ENCODE measurements at places on chromosomes 1 and 21.

DNA sequence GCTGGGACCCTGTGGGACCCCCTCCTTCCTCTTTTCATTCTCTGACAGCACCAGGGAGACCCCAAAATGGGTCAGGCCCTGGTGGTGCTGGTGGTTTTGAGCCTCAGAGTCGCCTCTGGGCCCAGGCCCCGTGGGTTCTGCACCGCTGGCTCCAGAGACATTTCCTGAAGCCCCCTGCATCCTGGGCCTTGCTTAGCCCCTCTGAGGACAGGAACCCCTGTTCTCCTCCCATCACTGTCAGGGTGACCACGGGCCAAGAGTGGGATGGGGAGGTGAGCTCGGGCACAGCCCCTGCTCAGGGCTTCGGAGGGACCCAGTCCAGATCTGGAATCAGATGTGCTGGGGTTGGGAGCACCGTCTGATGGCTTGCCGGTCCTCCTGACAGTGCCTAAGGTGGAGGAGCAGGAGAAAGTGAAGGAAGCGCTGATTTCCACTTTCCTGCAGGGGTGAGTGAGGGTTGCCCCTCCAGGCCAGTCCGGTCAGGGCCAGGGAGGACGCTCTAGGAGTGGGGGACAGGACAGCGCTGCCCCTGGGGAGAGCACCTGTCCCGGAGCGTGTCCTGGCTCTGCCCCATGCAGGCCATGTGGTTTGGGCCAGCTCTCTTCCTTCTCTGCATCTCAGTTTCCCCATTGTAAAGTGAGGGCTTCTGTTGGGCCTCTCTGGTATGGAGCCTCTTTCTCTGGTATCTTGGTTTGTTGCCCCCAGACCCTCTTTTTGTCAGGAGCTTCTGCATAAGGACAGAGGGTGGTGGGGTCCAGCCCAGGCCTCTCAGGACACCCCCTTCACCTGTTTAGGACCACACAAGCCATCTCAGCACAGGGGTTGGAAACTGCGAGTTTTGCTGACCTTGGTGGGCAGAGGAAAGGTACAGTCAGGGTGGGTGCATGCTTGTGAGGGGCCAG lies 71.0 kb downstream of the TRIM11 start:
- DNase-seq, result no peak

GRCh38 chr1:227947676-227948492 lies at the start of gene WNT9A:
TSS of gene WNT9A (minus strand) at chr1:227947932. CDS start at chr1:227947887, 45 bp downstream.
- no peak for DNase-seq

DNA sequence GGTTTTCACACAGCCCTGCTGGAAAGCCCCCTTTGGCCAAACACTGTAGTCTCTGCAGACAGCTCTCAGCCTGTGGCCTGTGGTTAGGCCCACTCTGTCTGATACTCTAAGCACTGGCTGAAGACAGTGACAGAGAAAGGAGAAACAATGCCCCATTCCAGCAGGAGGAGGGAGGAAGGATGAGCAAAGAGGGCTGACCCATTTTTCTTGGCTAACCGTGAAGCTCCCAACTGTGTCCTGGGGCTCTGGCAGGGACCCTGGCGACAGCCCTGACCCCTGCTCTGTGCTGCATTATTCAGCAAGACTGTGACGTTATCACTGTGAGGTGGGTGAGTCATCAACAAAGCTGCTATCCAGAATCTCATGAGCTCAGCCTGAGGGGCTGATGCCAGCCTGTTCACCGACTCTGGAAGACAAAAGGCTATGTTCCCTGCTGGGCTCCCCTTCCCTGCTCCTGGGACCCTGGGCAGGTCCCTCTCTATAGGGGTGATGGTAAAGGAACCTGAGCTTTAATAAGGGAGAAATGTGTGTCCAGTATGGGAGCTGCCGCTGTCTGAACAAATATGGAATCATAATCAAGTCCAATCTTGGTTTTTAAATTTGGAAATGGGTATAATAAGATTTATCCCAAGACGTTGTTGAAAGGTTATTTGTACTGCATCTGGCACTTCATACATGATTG lies 107.0 kb downstream of the RHOU start:
- no peak for DNase-seq

DNA sequence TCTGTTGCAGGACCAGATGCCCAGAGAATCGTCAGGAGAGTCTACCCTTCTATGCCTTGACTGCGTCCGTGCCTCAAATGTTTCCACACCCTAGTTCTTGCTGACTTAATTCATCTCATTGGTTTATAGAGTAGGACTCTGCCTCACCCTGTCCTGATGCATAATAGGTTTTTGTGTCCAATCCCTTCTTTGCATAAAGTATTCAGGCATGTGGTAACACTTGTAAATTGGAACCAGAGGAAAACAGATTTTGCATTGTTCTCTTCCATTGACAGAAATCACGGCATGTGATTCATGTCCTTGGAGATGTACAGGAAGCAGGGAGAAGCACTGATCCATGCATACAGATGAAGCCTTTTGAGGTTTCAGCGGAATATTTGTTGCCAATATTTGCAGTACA lies 29.5 kb downstream of the PLPPR5 start:
- no peak for DNase-seq

- no peak for DNase-seq
Observed at GRCh38 chr1:227622739-227623475, 59.6 kb downstream of the ZNF678 start.

DNA sequence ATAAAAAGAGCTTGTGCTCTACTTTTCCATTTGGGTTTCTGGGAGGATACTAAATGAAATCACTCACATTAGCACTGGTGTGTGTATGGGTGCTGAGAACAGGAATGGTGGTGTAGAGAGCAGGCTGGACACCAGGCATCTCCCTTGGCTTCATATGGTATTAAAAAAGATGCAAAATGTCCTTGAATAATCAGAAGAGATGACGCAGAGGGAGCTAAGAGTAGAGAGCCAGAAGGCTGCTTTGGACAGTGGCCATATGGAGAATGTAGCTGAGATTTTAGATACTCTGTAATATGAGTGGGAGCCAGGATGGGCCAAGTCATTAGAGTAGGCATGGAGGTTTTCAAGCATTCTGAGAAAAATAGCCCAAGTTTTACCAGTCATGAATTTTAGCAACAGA lies 112.3 kb upstream of the ZRANB2 start:
- DNase-seq, result no peak

DNA sequence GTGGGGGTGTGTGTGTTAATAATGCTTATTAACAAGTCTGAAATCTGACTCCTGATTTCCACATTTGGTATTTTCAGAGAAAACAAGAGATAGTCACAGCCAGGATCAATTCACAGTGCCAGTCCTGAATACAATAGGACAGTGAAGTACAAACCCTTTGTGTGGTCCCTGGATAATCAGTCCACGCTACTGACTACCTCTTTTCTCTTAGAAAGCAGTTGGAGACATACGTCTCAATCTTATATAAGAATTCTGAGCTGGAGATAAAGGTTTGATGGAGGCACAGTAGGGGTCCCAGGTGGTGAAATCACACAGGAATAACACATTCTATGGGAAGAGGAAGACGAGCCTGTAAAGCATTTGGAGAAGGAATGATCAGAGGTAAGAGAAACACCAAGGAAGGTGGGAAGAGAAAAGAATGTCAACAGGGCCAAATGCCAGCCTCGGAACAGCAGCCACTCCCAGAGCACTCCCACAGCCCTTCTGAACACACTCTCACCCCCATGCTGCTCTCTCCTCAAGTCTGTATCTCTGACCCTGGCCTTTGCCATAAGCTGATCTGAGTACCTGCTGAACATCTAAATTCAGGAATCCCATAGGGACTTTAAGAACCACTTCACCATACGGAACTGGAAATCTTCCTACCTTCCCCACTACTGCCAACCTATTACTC lies 48.6 kb downstream of the TRAF5 start:
- no peak for DNase-seq

DNA sequence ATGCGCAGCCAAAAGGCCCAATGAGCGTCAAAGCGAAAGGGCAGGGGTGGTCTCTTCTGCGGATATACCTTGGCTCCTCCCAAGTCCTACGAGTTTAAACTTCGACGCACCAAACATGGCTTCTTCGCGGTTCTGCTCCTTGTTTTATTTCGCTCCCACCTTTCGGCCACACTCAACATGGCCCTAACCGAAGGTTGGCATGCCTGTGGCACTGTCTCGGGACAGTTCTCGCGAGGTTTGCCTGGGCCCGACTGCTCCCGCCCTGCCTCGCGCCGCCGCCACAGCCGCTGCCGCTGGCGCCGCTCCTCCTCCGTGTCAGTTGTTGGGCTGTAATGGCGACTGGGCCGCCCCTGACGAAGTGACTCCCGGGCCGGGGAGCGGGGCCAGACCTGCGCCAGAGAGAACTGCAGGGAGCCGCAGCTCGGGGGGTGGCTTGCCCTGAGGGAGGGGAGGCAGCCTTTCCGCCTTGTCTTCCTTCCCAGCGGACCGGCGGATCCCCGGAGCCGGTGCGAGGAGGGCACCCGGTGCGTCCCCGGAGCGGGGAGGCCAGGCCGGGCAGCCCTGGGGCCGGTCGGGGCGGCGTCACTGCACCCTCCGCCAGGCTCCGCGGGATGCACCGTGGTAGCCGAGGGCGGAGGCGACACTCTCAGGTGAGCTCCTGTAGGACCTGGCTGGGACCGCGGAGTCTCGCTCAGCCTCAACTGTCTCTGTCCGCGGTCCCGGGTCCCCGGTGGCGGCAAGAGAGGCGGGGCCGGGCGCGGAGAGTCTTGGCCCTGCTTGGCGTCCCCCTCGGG lies at the start of gene CEP350:
CEP350 (plus strand) TSS at position 318 of the 794 bp plus-strand sequence. CDS start 31,372 bp downstream, outside the sequence.
- peak; percentile 99 for DNase-seq

DNA sequence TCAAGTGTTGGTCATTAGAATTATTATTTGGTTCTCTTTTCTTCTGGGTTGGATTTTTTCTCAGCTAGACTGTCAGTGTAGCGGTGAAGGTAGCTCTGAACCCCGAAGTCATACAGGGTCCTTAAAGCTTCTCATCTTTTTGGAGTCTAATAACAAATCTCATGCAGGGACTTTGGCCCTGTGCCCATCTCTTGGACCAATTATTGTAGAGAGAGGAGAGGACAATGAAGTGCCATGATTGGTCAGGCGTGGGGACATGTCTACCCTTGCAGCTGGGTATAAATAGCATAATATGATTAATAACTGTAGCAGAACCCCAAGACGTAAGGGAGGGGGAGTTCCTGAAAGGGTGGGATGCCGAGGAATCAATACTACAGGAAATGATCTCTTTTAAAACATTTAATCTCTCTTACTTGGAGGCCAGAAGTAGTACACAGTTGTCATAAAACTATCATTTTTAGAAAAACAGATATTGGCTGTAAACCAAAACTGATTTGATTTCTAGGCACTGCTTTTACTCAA lies 8.8 kb downstream of the MAGI3 start:
- no peak for DNase-seq

DNA sequence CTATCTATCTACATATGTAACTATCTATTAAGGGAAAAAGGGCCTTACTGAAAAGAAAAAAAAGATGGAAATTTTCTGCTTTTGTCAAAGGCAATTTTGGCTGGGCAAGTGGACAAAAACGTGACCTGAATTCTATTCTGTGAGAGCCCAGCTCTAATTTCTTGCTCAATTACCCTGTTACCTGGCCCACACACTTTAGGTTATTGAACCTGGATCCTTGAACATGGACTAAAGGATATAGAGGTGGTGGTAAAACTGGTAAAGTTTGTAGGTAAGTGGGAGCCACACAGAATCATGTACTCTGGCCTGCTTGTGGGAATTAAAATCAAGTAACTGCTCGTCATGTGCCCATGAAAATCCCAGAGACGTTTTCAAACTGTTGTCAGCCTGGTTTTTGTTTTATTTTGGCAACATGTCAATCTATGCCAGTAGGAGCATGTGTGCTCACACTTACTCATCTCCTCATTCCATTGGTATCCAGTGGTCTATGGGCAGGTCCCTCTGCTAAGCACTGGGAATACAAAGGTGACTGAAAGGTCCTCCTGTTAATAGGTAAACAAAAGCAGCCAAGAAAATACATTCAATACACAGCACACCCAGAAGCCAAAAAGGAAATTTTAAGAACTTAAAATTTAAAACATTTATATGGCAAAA lies 113.7 kb upstream of the WARS2 start:
- DNase-seq, result no peak

DNA sequence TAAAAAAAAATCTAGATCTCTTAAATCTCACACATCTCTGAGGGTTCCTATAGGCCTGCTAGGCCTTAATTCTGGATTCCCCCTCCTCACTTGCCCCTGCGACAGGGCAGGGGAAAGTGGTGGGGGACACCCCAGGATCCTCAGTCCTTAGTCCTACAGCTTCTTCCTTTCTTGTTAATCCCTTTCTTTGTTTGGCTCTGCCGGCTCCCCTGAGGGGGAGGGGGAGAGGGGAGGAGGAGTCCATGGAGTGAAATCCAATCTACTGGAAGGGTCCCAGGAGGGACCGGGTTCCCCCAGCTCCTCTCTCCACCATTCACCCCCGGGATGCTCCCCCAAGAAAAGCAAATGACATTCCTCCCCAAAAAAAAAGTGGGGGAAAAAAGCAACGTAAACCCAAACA lies 8.5 kb downstream of the MEX3A start:
- no peak for DNase-seq

GRCh38 chr1:70033266-70033873 lies 172.0 kb downstream of the LRRC40 start:
- no peak for DNase-seq

GRCh38 chr1:220755309-220755708 lies 7.2 kb downstream of the MTARC2 start:
- DNase-seq, result no peak

GRCh38 chr1:106753066-106753465 lies 303.4 kb upstream of the PRMT6 start:
- DNase-seq, result no peak

GRCh38 chr1:96533820-96534219 lies 187.8 kb upstream of the PTBP2 start:
- DNase-seq, result no peak

- no peak for DNase-seq
Observed at GRCh38 chr1:100759188-100759587, 39.6 kb downstream of the VCAM1 start.

- DNase-seq, result no peak
Observed at GRCh38 chr1:178645808-178646200, 79.2 kb upstream of the RALGPS2 start.

DNA sequence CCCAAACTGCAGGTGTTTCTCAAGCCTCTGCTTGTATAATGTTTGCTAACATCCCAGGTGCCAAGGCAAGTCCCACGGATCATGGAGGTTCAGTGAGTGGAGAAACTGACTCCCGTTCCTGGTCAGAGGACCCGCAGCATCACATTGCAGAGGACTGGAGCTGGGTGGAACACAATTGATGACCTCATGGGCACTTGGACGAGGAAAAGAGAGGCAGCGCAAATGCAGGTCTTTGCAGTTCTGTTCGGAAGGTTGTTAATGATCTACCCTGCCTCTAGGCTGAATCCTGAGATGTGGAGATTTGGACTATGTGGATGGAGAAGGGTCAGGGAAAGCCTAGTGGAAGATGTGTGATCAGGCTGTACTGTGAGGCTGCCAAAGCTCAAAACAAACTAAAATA lies 192.9 kb downstream of the DUSP10 start:
- no peak for DNase-seq

DNA sequence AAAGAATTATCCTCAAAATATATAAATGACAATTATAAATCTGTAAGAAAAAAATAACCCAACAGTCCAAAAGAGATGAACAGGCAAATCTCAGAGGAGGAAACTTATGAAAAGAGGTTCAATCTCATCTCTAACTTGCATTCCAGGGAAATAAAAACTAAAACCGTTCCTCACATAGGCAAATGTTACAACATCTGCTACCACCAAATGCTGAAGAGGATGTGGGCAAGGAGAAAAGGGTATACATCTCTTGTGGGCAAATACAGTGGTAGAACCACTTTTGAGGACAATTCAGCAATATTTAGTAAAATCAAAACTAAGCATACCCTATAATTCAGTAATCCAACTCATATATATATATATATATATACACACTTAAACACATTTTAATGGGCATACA lies 33.7 kb upstream of the SGIP1 start:
- no peak for DNase-seq

- DNase-seq, result no peak
Observed at GRCh38 chr1:240086726-240087125, 5.0 kb upstream of the FMN2 start.

GRCh38 chr1:207876131-207876530 lies 34.8 kb downstream of the CD34 start:
- DNase-seq, result no peak
